Head of caudate nucleus (tissue), 42 donors: ENCODE measurements at places on chromosomes 1 and 21.

DNA sequence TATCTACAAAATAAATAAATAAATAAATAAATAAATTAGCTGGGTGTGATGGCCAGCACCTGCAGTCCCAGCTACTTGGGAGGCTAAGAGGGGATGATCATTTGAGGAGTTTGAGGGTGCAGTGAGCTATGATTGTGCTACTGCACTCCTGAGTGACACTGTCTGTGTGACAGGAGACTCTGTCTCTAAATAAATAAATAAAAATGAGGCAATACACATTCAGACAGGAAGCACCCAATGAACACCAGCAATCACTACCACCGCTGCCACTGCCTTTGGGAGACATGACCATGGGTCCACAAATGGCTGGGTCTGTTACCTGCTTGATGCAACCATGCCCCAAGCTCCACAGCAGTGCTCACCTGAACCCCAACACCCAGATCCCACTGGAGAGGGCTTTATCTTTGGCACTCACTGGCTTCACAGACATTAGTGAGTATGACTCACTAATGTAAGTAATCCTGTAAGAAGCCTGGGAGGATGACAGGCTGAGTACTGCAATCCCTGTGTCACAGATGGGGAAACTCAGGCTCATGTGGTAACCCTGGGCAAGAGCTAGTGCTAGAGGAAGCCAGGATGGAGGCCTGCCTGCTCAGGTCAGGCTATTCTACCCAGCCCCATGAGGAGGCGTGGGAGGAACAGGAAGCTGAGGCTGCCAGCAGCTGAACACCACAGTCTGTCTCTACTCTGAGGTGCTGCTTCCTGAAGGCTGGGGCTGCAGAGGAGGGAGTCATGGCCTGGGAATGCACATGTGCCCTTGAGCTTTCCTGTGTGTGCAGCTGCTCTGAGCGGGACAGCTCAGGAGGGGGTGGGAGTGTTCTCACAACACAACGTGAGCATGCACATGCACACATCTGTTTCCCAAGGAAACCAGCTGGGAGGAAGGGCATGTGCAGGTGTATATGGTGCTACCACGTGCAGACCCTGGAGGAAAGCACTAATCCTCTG lies 43.0 kb downstream of the SLC9A1 start:
- no peak for DNase-seq

- no peak for DNase-seq
These were observed 316.9 kb upstream of the CXADR start for GRCh38 chr21:17195976-17196375.

- no peak for DNase-seq
These were observed 13.7 kb upstream of the CCN1 start for GRCh38 chr1:85566890-85567289.

DNA sequence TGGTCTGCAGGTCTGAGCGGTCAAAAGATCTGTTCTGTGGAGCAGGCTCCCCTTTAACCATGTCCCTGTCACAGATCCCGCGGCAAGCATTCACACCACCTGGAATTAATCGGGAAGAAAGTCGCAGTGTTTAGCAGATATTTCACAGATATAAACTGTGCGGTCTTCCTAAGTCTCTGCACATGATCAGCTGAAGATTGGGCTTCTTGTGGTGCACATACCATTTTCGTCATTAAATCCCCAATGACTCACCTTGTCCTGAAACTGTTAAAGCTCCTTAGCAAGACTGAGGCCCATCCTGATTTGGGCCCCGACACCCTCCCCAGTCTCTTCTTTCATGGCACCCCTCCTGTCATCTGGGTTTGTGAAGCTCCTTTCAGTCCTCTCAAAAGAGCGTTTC lies 158.8 kb downstream of the KIF26B start:
- DNase-seq = no peak

- peak; percentile 40 for DNase-seq
These were observed 160.2 kb upstream of the COA6 start for GRCh38 chr1:234212764-234213657.

- DNase-seq = no peak
These were observed 293.6 kb downstream of the SMYD3 start for GRCh38 chr1:246213502-246213901.

- peak; percentile 62 for DNase-seq
These were observed 3.0 kb upstream of the SDE2 start for GRCh38 chr1:226001963-226002666.

DNA sequence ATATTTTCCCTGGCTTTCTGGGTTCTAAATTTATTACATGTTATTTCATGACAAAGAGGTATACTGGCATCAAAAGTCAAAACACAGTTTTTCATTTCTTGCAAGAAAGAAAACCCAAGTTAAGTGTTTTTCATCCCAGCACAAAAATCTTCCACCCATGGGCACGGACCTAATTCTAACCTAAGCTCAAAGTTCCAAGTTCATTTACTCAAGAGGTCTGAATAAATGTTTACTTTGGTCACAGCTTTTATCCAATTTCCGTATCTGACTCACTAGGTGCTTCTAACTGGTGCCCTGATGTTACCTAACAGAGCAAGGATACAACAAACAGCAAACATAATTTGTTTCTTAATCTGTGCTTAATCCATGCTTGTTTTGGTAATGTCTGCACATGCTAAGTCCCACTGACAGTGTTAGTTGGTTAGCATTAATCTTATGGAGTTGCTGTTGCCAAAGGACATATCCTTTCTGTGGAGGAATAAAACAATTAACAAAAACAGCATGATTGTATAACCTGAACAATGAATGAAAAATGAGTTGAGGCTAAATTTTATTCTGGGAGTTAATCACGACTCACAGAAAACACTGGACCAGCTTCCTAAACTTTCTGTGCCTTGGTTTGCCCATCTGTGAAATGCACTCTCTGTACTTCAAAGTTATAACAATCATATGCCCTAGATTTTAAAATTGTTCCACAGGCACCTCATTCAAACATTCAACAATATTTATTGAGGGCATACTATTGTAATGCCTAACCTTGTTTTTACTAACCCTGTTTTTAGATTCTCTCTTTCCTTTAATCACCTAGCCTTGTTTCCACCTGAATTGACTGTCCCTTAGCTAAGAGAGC lies 4.2 kb upstream of the CHD1L start:
- no peak for DNase-seq

GRCh38 chr1:172897738-172898137 lies 153.0 kb downstream of the TNFSF18 start:
- DNase-seq = no peak

DNA sequence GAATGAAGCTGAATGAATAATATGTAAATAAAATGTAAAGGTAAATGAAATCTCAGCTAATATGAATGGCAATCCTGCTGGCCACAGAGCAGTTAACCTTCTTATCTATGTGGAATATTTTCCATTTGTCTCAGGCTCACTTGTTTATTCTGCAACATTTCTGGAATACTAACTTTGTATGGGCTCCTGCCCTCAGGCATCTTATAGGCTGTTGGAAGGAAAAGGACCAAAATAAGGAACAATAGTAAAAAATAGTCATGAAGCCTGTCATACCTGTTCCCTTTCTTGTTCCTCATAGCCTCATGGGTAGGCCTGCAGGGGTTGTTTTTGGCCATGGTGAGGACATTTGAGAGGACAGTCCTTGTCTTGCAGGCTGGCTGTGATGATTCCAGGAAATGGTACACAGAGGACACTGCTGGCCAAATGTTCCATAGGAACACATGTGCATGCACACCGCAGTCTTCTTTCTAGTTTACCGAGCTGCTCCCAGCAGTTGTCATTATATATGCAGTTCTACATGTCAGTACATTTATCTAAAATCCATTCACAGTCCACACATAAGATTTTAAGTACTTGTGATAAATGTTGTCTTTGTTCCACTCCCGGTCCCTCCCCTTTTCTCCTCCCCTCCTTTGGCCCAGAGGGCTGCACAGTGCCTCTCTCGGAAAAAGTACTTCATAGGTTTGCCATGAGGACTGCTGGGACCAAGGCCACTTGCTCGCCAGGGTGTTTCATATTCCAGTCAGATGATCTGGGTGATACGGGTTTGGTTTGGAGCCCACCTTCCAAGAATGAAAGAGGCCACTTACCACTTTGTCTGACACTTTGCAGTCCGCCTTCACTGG lies 15.2 kb upstream of the KCNQ4 start:
- DNase-seq = no peak

- DNase-seq = no peak
These were observed 116.3 kb downstream of the EPHB2 start for GRCh38 chr1:22826604-22827580.

DNA sequence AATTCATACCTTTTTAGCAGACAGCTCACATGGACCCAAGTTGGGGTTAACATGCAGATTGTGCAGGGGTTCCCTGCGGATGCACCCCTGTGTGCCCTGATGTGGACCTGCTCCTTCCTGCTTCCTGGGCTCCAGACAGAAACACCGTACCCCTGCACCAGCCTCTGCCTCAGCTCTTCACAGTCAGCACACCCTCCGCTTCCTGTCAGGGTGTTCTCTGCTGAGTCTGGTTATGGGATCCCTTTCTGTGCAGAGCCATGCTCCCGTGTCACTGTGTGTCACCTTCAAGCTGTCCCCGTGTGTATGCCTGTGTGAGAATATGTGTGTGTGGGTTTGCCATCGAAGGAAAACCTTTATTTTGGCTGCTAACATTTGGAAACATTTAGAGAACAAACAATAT lies 48.7 kb upstream of the KCNJ15 start:
- no peak for DNase-seq

DNA sequence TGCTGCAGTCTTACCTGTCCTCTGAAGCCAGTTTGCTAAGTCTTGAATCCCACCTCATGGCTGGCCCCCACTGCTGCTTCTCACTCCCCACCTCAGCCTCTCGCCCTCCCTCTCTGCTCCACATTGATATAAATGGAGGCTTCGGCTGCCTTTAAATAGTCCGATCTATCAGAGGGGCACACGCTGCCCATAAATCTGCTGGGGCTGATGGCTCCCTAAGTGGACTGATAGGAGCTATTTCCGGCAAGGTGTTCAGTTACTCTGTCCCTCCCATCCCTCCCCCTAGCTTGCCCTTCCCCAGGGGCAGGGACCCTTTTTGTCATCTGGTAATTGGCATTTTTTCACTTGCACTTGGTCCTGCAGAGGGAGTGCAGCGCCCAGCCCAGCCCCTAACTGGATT lies 108.4 kb downstream of the TMEM53 start:
- DNase-seq = no peak

- DNase-seq = no peak
These were observed 342.7 kb upstream of the NR5A2 start for GRCh38 chr1:199684686-199685273.

DNA sequence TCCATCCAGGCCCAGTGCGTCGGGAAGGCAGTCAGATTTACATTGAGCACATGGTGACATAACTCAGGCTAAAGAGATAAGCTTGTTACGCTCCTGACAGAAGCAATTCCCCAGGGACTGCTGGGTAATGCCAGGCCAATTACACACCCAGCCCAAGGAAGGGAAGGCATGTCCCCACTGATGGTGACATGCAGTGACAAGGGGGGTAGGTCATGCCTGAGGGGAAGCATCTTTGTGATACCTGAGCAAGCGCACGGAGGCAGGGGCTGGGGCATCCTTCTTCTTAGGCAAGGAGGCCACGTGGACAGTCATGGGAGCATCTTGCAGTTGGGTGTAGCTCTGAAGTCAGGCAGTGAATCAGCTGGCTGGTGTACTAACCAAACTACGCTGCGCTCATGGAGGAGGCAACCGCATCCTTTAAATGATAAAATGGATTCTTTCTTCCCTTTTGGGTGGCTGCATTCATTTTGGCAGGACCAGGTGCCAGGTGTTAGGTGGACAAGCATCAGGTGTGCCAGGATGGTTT lies 39.6 kb upstream of the GRIK3 start:
- DNase-seq = no peak

- no peak for DNase-seq
These were observed 324.9 kb downstream of the SIPA1L2 start for GRCh38 chr1:232305050-232305449.

GRCh38 chr1:59061876-59062275 lies 235.0 kb upstream of the FGGY start:
- no peak for DNase-seq

- DNase-seq = no peak
These were observed 354.3 kb downstream of the TGFB2 start for GRCh38 chr1:218699421-218699820.

- no peak for DNase-seq
These were observed 102.8 kb downstream of the CLIC6 start for GRCh38 chr21:34771512-34772028.

- DNase-seq = no peak
These were observed 4.4 kb downstream of the HFM1 start for GRCh38 chr1:91400133-91400725.

DNA sequence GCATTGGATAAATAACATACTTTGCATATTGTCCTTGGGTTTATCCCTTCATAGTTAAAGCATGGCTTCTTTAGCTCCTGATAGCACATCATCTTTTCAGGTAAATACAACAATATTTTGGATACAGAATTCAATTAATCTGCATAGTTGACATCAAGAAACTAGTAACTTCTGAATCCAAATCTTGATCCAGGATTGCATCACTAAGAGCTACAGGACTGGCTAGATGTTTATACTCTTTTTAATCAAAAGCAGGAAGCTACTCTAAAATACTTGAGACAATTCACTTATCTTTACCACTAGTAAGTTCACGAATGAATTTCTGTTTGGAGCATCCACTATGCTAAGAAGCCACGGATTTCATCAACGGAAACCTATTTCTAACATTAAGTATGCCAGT lies 54.2 kb upstream of the SLC44A3 start:
- no peak for DNase-seq

GRCh38 chr1:44695671-44696070 lies 21.2 kb downstream of the ARMH1 start:
- no peak for DNase-seq

GRCh38 chr1:243984788-243985187 lies 66.3 kb upstream of the ZBTB18 start:
- DNase-seq = no peak

- no peak for DNase-seq
These were observed 594.7 kb downstream of the ADGRL2 start for GRCh38 chr1:82395440-82395839.

- no peak for DNase-seq
These were observed 52.3 kb upstream of the SIPA1L2 start for GRCh38 chr1:232682248-232682647.

DNA sequence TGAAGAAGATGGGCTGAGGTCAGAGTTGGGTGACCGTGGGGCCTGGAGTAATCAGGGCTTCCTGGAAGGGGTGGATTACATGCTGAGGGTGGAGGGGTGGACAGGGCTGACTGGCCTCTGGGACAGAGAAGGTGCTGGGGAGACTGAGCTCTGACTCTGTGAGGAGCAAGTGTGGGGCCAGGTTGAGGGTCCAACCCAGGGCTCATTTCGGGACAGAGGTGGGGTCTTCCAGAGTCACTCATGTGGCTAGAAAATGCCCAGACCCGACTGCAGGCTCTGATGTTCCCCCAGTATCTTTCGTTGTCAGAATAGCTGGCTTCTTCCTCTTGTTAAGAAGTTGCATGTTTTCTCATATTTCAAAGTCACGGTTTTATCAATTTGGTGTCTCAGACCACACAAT lies 311.8 kb downstream of the PTPRU start:
- DNase-seq = no peak

DNA sequence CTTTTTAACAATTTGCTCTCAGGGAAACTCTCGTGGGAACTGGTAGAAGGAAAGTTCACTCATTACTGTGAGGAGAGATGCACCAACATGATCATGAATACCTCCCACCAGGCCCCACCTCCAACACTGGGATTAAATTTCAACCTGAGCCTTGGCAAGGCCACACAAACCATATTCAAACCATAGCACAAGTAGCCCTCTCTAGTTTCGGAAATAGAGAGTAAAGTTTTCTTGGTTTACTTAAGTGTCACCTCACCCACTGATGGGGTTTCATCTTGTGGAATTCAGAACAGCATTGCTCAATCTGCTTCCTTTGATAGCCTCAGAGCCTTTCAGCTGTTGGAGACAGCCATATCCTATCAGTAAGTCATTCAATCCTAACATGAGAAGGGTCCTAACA lies 25.5 kb upstream of the CCSAP start:
- DNase-seq = no peak

GRCh38 chr1:159877695-159878444 lies 15.4 kb upstream of the VSIG8 start:
- DNase-seq = no peak
